T-helper 9 cell (primary cell): ENCODE measurements at places on chromosomes 1 and 21.

- DNase-seq = no peak
Observed at GRCh38 chr1:48414264-48414663, 57.7 kb downstream of the SPATA6 start.

- DNase-seq = no peak
Observed at GRCh38 chr1:163163881-163164582, 38.7 kb downstream of the RGS5 start.

DNA sequence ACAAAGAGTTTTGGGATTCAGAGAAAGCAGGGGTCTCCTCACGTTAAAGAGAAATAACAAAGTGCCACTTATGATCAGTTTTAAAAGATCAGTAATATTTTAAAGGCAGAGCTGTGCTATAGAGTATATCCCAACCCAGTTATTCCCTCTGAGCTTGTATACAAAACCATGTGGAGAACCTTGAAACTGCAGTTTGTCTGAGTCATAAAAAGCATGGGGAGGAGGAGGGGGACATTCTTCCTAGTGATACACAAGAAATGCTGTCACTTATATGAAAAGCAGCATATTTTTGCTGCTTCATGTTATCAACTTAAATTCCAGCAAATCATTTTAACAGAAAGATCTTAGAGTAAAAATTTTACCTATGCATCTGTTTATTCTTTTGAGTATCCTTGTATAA is 244.5 kb downstream of the GPR52 start:
- no peak for DNase-seq

DNA sequence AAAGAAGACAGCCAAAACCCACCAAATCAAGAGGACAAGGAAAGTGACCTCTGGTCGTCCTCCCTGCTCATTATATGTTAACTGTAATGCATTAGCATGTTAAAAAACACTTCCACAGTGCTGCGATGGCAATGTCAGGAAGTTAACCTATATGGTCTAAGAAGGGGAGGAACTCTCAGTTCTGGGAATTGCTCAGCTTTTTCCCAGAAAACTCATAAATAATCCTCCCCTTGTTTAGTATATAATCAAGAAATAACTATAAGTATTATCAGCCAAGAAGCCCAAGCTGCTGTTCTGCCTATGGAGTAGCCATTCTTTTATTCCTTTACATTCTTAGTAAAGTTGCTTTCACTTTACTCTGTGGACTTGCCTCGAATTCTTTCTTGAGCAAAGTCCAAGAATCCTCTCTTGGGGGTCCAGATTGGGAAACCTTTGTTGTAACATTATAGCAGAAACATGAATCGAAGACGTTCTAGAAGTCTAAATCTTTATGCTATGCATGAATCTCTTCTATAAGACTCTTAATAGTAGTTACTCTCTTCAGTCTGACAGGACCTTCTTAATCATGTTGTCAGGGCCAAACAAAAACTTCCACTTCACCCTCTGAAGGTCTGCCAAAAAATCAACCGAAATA is 110.0 kb upstream of the VANGL1 start:
- no peak for DNase-seq

GRCh38 chr1:171127501-171127900 is 36.8 kb downstream of the FMO3 start:
- no peak for DNase-seq

DNA sequence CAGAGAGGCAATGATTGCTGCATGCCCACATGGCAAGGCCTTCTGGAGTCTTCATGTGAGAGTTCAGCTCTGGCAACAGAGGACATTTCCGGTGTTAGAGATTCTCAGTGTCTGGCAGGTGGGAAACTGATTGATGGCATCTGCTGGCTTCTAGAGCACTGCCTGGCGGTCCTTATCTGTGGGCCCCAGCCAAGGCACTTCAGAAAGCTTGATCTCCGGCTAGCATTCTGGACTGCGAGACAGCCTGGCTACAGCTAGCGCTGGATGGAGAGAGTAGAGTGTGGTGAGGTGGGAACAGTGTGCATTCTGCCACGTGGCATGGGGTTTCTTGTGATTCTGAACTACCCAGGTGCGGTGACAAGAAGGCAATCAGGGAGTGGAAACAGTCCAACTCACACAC is 9.4 kb downstream of the ZNF678 start:
- no peak for DNase-seq

GRCh38 chr1:224251741-224252146 is 68.7 kb downstream of the DEGS1 start:
- DNase-seq = no peak

DNA sequence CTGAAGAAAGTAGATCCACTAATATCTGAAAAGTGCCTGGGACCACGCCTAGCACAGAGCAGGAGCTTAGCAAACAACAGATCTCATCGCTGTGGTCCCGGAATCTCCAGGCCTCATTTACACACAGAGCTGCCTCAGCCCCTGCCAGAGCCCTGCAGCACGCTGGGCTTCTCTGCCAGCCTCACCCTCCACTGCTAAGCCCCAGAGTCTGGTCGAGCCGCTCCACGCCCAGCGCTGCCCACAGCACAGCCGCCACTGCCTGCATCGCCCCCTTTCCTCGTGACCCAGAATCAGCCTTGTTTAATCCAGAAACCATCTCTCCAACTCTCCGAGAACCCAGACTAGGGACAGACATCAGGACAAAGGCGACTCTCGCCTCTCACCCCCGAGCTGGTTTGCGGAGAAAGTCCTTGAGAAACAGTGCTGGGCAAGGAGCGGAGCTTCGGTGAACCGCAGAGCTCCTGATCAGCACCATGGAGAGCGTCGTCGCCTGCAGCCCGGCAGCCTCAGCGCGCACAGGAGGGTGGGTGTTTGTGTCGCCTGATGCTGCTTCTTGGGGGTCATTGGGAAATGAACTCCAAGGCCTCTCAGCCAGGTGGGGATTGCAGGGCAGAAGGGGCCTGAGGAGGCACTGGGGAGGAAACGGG is 145.1 kb downstream of the NPHP4 start:
- DNase-seq = no peak

GRCh38 chr1:165696625-165697100 is 1.7 kb downstream of the ALDH9A1 start:
- DNase-seq = no peak

DNA sequence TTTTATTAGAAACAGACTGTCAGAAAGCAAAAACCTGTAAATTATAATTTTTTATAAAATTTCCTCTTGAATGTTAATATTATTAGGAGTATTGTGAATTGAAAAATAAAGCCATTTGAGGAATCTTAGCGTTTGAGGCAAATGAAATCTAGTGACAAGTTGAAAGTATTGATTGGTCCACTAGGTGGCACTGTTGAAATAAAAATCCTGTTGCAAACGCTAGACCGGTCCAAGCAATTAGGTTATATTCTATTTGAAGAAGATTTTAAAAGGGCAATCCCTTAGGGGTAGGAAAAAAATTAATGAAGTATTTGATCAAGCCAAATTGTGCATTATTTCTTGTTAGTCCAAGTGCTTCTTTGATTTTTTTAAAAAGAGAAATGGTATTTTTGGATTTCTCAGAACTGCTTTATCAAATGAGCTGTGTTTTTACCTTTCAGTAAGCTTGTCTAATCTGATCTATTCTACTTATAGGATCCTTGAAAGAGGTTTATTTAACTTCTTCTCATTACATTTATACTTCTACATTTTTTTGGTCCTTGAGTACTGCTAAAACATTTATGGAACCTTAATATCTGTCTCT is 57.7 kb downstream of the ATG4C start:
- no peak for DNase-seq

DNA sequence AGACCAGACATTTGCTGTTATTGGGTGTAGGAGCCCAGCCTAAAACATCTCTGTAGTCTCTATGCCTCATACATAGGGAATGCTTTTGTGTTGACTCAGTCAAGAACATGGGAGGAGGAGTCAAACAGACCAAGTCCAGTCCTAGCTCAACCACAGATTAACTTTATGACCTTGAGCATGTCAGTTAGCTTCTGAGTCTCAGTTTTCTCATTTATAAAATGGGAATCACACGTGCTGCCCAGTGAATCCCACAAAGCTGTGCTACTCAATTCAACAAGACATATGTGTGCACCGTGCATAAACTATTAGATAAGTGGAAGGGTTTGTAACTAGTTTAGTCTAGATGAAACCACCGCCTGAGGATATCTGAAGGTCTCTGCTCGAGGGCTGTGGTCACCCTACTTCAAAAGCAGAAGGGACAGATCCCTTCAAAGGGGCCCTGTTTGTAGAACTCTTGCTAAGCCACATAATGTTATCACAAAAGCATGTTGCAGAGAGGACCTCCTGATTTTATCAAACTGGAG is 109.5 kb upstream of the NFIA start:
- no peak for DNase-seq

DNA sequence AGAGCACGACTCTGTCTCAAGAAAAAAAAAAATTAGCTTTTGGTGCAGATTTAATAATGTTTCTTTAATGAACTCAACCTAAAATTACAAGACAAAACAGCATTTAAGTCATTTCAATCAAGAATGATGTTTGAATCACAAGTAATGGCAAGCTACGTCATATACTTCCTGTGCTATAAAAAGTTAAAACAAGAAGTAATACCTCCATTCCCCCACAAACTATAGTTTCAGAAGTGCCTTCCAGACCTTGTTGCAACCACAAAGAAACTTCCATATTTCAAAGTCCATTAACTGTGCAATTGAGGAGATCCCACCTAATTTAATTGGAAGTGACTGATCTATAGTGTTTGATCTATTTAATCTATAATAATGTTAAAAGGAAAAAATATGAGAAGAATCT is 15.1 kb downstream of the NRDC start:
- DNase-seq = no peak

- no peak for DNase-seq
Observed at GRCh38 chr1:178282949-178283367, 189.1 kb downstream of the RASAL2 start.

DNA sequence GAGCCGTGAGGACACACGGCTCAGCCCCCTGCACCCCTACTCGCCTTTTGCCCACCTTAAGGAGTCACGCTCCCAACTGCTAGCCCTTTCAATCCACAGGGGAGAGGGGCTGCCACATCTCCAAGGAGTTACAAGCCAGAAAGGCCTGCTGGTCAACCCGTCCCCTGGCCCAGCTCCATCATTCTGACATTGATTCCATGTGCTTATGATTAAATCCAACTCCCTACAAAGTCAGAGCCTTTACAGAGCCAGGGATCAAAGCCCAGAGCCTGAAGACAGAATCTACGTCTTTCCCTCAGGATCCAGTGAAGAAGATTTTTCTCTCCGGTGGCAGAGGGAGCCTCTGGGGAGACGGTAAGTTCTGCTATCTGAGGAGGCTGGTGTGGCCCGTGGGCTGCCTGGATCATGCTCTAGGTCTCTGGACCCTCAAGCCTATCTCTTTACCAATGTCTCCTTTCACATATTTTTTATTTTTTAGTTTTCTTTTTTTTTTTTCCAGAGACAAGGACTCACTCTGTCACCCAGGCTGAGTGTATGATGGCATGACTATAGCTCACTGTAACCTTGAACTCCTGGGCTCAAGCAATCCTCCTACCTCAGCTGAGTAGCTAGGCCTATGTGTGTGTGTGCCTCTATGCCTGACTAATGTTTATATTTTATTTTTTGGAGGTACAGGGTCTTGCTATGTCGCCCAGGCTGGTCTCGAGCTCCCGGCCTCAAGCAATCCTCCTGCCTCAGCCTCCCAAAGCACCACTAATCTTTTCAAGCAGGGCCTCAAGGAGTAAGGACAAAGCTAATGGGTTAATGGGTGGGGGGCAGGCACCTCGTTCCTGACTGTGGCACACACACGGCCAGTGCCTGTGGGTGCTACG is 61.3 kb downstream of the SLC66A1 start:
- no peak for DNase-seq

DNA sequence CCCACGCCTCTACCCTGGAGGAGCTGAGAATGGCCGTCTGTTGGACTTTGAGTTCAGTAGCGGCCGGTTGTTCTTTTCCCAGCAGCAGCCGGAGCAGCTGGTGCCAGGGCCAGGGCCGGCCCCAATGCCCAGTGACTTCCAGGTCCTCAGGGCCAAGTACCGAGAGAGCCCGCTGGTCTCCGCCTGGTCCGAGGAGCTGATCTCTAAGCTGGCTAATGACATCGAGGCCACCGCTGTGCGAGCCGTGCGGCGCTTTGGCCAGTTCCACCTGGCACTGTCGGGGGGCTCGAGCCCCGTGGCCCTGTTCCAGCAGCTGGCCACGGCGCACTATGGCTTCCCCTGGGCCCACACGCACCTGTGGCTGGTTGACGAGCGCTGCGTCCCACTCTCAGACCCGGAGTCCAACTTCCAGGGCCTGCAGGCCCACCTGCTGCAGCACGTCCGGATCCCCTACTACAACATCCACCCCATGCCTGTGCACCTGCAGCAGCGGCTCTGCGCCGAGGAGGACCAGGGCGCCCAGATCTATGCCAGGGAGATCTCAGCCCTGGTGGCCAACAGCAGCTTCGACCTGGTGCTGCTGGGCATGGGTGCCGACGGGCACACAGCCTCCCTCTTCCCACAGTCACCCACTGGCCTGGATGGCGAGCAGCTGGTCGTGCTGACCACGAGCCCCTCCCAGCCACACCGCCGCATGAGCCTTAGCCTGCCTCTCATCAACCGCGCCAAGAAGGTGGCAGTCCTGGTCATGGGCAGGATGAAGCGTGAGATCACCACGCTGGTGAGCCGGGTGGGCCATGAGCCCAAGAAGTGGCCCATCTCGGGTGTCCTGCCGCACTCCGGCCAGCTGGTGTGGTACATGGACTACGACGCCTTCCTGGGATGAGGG is 28.5 kb upstream of the SPSB1 start:
- DNase-seq = no peak

- DNase-seq = no peak
Observed at GRCh38 chr1:221522529-221522940, 219.4 kb downstream of the DUSP10 start.

DNA sequence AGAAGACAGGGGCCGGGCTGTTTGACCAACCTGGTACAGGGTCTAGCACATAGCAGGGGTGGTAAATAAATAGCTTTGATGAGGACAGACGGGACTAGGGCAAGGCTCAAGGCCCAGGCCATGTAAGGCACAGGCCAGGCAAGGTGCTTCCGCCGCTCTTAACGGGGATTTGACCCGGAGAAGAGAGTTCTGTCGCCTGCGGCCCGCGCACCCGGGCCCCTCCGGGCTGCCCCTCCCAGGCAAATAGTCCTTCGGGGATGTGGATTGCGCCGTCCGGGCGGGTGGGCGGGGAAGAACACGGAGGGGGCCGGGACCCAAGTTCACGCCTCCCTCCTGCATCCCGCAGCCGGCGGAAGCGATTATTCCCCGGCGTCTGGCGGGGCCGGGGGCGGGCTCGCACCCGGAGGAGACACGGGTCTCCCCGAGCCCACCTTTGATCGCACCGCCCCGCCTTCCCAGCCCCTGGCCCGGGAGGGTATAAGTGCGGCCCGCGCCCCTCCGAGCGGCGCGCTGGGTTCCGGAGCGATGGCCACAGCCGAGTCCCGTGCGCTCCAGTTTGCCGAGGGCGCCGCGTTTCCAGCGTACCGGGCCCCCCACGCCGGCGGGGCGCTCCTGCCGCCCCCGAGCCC is at the start of gene MIXL1:
TSS of gene MIXL1 (plus strand) at position 508 of the 629 bp plus-strand sequence. CDS start at position 526, 18 bp downstream.
- DNase-seq = no peak
